ENCODE measurements at places on chromosomes 13 and 19.

- peak; percentile 18 for DNase-seq
Observed at GRCh38 chr19:42081584-42082203, 5.7 kb downstream of the ZNF574 start.

DNA sequence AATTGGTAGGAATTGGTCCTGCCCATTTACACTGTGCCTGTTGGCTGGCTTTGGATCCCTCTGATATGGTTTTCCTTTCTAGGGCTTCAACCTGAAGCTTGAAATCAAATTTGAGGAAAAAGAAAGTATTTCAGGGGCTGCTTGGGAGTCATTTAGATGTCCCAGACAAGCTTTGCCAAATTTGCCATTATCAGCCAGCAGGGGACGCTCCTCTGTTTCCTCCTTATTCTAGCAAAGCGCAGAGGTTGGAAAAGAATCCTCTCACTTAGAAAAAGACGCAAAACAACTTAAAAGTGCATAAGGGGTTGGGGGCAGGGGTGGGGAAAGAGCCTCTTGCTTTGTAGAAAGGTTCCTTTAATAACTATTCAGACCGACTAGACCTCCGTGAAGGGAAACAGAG, 1211.1 kb upstream of the PCDH20 start:
- DNase-seq = no peak

DNA sequence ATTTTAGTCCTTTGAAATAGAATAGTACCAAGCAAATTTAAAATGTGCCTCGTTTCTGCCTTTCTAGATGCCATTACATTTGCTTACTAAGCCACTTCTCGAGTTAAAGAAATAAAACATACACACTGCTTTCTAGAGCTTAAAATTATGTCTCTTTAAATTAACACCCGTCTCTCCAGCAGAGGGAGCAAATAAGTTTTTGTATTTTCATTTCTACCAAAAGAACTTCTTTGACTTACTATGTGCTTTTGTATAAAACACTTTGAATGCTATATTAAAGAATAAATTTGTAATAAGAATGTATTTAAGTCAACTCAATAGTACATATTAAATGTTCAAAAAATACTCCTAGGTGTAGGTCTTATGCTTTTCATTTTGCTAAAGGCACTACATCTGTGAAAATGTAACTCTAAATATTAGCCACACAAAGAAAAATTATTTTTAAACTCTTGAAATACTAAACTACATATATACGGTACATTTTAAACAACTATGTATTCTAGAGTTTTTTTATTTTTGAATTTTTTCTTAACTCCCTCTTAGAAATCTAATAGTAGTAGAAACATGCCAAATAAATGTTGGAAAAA, 269.3 kb upstream of the MIR17HG start:
- no peak for DNase-seq

- DNase-seq = peak; percentile 40
Observed at GRCh38 chr13:35356572-35356971, 119.9 kb downstream of the MAB21L1 start.

GRCh38 chr19:8323781-8324185, 2.5 kb downstream of the RPS28 start:
- DNase-seq = no peak

DNA sequence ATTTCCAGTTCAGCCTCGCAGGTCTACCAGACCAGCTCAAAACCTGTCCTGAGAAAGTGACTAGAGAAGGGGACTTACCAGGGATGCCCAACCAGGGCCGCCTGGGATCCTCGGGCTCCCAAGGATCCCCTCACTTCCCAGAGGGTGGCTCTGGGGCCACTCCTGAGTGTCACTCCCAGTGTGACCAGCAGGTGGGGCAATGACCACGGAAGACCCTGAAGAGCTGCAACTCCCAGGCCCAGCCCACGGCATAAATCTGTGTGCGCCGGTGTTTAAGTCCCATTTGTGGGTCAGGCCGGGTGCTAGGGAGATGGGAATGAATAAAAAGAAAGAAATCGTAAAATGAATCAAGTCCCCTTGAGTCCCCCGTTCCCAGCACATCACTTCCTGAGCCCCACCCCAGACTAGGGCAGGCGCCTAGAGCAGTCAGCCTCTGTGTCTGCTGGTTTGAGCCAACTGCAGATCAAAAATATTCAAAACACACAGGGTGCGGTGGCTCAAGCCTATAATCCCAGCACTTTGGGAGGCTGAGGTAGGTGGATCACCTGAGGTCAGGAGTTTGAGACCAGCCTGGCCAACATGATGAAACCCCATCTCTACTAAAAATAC, 10.7 kb downstream of the PTGIR start:
- peak; percentile 64 for DNase-seq

- DNase-seq = no peak
Observed at GRCh38 chr13:98813993-98814392, 61.5 kb upstream of the SLC15A1 start.

DNA sequence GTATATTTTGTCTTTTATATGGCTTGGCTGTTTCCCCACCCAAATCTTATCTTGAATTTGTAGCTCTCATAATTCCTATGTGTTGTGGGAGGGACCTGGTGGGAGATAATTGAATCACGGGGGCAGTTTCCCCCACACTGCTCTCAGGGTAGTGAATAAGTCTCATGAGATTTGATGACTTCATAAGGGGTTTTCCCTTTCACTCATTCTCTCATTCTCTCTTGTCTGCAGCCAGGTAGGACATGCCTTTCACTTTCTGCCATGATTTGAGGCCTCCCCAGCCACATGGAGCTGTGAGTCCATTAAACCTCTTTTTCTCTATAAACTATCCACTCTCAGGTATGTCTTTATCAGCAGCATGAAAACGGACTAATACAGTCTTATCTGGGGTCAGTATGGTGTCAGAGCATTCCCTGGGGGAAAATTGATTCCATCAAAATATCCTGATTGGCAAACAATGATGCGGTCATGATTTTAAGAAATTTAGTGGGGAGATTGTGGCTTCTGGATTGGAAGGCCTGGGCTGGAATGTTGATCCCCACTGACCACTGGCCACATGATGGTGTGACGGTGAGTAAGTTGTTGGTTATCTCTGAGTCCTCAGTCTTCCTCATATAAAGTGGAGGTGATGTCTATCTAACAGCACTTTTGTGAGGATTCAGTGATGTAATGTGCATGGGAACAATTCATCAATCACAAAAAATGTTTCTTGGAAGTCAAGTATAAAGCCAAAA, 27.5 kb upstream of the ANKRD10 start:
- no peak for DNase-seq

DNA sequence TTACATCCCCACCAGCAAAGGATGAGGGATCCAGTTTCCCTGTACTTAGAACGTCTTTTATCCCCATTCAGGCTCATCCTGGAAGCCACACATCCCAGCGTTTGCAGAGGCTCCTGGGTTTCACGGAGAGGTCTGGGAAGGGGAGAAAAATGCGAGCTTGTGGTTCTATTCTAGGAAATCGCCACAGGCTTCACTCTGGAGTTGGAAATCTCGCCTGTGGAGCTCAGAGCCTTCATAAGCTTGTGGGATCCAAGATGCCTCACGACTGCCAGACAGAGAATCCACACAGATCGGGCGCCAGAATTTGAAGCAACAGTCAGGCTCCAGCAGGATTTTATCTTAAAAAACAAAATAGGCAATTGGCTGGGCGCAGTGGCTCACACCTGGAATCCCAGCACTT, 157.9 kb downstream of the PTPRS start:
- no peak for DNase-seq

GRCh38 chr19:39497996-39498797, 550 bp upstream of the DLL3 start:
- no peak for DNase-seq

- no peak for DNase-seq
Observed at GRCh38 chr13:91930687-91931086, 532.3 kb downstream of the GPC5 start.

- no peak for DNase-seq
Observed at GRCh38 chr13:36834299-36834698, 15.3 kb downstream of the RFXAP start.

- no peak for DNase-seq
Observed at GRCh38 chr19:31402529-31403316, 53.5 kb upstream of the TSHZ3 start.

- peak; percentile 86 for DNase-seq
Observed at GRCh38 chr13:79451500-79451962, 29.4 kb upstream of the NDFIP2 start.

- DNase-seq = no peak
Observed at GRCh38 chr13:67509018-67509417, 278.9 kb upstream of the PCDH9 start.

DNA sequence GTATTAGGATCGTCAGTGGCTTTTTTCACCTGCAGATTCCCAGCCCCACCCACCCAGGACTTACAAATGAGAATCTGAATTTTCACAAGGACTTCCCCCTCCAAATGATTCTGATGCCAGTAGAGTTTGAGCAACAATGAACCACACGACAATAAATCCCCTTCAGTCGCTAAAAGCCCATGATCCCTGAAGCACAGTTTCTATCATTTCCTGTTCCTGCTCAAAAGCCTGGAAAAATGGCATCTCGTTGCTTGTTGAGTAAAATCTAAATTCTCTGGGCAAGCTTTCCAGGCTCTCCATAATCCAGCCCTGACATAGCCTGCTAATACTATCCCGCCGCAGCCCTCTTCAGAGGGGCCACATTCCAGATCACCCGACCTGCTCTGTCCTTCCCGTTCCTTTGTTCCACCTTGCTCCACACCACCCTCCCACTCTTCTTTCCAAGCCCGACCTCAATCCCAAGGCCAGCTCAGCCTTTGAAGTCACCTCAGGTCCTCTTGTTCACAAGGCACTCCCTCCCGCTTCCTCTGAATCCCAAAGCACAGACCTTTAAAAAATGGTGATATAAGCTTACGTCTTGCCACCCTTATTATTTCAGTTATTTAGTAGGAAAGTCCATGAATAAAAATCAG, 67.9 kb downstream of the NUFIP1 start:
- DNase-seq = no peak

DNA sequence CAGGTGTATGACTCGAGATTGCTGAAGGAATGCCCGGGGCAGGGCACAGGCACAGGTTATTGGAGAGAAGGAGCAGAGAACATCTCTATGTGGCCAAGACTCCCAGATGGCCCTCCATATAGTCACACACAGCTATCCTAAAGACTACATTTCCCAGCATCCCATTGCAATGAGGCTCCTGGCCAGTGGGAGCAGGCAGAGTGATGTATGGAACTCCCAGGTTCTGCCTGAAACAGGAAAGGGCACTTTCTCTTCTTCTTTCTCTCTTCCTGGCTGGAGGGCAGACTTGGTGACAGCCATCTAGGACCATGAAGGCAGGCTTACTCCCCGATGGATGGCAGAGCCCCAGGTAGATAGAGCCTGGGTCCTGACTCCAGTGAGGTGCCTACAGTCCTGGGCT, 13.5 kb downstream of the PPP1R13L start:
- DNase-seq = peak; percentile 37

- no peak for DNase-seq
Observed at GRCh38 chr13:63367522-63368198, 1952.0 kb upstream of the PCDH20 start.

GRCh38 chr19:2957160-2957559, 12.4 kb upstream of the ZNF77 start:
- no peak for DNase-seq

GRCh38 chr13:97134364-97135095, 87.6 kb upstream of the MBNL2 start:
- DNase-seq = no peak

- no peak for DNase-seq
Observed at GRCh38 chr13:108003626-108004025, 211.7 kb downstream of the LIG4 start.

- no peak for DNase-seq
Observed at GRCh38 chr19:14155371-14155770, 19.0 kb upstream of the ASF1B start.

- no peak for DNase-seq
Observed at GRCh38 chr13:77583581-77583980, 48.1 kb downstream of the SCEL start.

GRCh38 chr13:57991041-57991440, 359.5 kb downstream of the PCDH17 start:
- DNase-seq = no peak

DNA sequence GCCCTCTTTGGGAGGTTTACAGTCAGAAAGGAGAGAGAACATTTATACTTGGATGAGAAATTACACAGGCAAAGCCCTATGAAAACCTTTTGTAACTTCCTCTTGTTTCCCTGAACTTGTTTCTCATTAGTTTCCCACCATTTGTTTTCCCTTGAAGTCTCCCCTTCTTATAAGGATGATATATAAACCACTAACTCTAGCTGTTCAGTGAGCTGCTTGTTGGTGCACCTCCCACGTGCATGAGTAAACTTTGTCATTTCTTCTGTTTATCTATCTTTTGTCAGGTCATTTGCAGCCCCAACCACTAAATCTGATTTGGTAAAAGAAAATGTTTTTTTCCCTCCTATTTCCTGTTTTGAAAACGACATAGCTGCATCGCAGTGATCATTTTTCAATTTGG, 919.9 kb downstream of the SLITRK1 start:
- no peak for DNase-seq

- peak; percentile 91 for DNase-seq
Observed at GRCh38 chr19:12777217-12778016, 2.1 kb upstream of the HOOK2 start.

DNA sequence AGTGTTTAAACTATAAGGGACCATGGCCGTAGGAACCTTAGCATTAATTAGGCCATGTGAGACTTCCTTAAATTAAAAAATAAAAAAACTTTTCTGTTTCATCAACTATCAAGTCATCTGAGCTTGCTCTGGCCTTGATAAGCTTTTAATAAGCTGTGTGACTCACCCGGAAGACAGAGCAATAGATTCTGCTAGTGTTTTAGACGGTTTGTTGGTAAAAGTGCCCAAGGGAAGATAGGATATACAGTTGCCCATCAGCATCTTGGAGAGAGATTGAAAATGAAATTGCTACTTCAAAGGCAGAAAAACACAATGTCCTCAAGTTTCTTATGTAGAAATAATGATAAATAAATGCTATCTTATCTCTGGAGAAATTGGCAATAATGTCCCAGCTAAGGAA, 31.2 kb upstream of the RCBTB2 start:
- DNase-seq = no peak

GRCh38 chr19:31353833-31354232, 4.6 kb upstream of the TSHZ3 start:
- no peak for DNase-seq

DNA sequence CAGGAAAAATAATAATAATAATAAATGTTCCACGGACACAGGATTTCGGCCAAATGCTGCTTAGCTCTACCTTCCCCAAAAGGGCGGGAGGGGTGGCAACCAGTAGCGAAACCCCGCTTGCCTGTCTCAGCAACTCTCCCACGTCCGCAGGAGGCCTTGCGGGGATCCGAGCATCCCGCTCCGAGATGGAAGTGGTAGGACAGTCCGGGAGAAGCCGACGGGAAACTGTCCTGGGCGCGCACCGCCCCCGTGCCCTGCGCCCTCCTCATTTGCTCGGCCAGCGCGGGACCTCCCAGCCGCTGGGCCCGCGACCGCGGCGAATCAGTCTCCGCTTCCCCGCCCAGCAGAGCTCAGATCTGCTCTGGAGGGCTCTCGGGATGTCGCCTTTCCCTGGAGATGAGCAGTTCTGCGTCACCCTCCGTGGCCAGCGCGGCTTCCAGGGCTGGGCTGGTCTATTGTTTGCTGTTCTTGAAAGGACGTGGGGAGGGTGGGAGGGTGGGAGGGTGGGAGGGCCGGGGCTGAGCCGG, 48.9 kb upstream of the PABPC3 start:
- DNase-seq = no peak

GRCh38 chr13:111577208-111577828, 256.9 kb downstream of the TEX29 start:
- DNase-seq = no peak

GRCh38 chr13:110912651-110913051, 2.2 kb downstream of the ANKRD10 start:
- peak; percentile 72 for DNase-seq

Measured in inflammatory macrophage treated with lipopolysaccharide for 1 hour (primary cell).